Thymus (tissue), 14 donors: ENCODE measurements at places on chromosomes 16 and 17. TPM values are rescaled to one million over a fixed set of nuclear protein-coding genes. Genes with fewer than 3 reads are reported as not detected.

The ALOX12 gene
- under 0.01 TPM for total RNA-seq

DNA sequence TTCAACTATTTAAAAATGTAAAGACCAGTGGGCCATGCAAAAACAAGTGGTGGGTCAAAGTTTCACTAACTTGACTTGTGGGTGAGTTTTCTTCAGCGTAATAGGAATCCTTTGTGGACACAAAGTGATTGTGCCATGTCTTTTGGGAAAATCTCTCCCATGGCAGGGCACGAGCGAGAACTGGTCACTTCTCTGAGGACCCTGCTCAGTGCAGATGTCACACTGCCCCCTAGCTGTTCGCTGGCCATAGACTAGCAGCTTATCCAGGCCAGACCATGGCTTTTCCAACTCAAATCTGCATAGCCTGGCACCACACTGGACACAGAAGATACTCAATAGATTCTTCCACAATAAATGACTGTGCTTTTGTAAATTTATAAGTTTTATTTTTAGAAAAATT, 306.0 kb upstream of the CCL2 start:
- DNase-seq: no peak

- no peak for DNase-seq
Observed at GRCh38 chr17:40542558-40543411, 22.5 kb downstream of the CCR7 start.

The NOTUM gene
- total RNA-seq: 0.66 TPM

DNA sequence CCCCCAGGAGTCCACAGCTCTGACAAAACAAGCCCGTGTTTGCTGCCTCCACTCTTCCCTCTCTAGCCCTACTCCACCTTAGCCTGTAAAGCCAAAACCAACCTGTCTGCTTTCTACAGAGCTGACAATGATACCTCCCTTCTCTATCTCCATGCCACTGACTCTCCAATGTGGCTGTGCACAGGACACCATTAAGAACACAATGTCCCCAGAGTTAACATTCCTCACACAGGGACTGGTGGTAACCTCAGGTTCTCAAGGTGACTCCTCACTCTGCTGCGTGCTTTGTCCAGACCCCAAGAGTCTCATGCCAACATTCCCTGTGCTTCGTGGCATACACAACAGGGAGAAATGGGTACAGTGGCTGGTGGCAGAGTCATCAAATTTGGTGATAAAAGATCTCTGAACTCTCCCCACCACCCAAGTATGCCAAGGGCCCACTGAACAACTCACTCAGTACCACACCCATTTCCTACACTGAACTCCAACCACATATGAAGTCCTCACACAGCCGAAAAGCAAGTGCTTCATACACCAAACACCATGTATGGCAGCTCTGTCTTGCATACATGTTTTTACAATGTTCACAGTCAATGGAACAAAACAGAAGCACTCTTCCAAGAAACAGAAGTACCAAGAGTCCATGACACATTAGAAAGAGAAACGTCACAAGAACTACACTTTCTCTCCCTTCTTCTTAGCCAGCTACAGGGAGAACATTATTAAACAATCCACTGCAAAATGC, 21.1 kb downstream of the CSNK2A2 start:
- DNase-seq: no peak

The RNF167 gene
- 73.0 TPM for total RNA-seq

The ZPBP2 gene
- total RNA-seq: not detected

GRCh38 chr17:78589031-78589675, 12.0 kb upstream of the DNAH17 start:
- no peak for DNase-seq

The IGSF6 gene
- 10.7 TPM for total RNA-seq

- no peak for DNase-seq
Observed at GRCh38 chr16:85185303-85186100, 73.2 kb upstream of the CIBAR2 start.

DNA sequence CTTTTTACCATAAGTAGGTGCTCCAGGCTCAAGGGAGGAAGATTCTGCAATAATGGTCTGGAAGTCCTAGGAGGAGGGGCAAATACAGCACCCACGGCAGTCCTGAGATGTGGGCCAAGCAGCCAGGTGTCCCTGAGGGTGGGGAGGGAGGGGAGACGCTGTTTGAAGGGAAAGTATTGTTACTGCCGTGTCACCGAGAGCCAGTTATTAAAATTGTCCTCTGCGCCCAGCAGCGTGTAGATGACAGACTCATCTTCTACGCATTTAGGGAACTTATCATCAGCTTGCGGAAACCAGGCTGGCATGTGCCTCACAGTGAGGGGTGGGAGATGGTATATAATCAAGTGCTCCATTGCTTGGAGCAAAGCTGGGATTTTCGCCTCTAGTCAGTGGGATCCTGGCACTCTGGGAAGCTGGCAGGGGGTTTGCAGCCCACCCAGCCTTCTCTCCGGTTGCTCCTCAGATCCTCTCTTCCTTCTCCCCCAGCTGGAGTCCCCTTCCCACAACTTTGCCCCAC, 104.6 kb downstream of the OR1D5 start:
- no peak for DNase-seq

DNA sequence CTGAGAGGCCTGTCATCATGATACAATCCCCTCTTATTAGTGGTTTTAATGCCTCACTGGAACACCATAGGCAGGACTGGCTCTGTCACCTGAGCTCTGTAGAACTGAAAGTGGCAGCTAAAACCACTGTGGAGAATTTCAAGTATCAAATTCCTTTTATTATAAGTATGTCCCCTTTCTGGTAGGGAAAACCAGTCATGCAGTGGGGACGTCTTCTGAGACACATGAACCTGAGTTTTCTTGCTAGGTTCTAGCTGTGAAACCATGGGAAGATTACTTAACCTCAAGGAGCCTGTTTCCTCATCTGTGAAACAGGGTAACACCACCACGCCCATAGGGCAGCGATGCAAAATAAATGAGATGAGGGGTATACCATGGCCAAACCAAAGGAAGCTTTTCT, 4.7 kb downstream of the VAC14 start:
- DNase-seq: no peak

DNA sequence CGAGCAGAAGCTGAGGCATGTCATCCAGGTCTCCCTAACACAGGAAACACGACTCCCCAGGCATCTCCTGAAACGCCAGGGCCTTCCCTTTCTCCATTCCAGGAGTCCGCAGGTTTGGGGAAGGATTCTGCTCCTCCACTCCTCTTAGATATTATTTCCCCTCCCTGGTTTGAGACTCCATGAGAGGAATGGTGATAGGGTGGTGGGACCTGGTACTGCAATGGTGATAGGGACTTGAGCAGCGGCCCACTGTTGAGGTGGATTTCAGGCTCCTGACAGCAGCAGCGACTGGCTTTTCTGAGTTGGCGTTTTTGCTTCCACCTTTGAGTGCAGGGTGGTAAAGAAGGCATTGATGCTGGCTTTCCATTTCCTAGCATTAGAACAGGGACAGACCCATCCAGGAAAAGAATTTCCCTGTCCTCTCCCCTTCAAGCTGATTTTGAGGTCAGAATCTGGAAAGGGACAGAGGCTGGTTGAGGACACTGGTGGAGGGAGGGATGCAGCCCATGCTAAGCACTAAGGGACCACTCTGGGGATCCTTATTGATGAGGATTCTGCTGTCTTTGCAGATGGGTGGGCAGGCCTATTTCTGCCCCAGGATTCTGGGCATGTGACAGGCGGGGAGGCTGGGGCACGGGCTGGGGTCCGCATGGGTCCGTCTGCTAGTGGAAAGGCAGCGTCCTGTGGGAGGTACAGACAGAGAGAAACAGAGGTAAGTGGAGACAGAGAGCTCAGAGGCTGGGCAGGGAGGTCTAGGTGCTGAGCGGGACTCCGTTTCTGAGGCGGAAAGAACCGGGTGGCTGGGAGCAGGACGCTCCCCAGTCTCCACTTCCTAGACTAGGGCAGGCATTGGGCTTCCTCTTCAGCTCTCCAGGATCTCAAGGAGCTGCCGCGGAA, 1.3 kb upstream of the TBX4 start:
- no peak for DNase-seq

GRCh38 chr17:50614471-50615051, 20.1 kb upstream of the ABCC3 start:
- no peak for DNase-seq

GRCh38 chr16:13439766-13440165, 480.2 kb upstream of the ERCC4 start:
- DNase-seq: no peak

The KRTAP17-1 gene
- total RNA-seq: 0.09 TPM

DNA sequence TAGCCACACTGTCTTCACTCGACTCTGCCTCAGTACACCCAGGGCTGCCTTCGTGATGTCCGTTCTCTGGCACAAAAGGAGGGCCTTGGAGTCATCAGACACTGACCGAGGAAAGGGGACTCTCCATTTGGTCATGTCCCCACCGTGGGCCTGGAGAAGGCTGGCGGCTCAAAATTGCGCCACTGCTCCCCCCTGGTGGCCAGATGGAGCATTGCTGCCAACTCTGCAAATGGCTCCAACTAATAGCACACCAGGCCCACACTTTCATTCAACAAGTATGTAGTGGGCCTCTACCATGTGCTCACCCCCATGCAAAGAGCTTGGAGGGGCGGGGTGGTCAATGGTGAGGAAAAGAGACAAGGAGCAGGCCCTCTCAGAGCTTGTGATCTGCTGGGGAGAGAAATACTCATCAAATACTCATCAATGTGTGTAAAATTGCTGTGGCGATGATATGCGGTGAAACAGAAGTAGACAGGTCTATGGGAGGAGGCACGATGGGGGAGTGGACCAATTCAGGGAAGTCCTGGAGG, 5.2 kb upstream of the GRIN2C start:
- no peak for DNase-seq

GRCh38 chr17:82076785-82077591, 11.4 kb upstream of the DUS1L start:
- DNase-seq: no peak

- no peak for DNase-seq
Observed at GRCh38 chr16:56667581-56668571, at the start of gene MT1G. Gene MT1G (minus strand): TSS chr16:56668065. CDS start chr16:56667993, 72 bp downstream.

GRCh38 chr17:76535788-76536510, 1.6 kb downstream of the CYGB start:
- DNase-seq: no peak

The CHD3 gene
- total RNA-seq: 69.5 TPM

DNA sequence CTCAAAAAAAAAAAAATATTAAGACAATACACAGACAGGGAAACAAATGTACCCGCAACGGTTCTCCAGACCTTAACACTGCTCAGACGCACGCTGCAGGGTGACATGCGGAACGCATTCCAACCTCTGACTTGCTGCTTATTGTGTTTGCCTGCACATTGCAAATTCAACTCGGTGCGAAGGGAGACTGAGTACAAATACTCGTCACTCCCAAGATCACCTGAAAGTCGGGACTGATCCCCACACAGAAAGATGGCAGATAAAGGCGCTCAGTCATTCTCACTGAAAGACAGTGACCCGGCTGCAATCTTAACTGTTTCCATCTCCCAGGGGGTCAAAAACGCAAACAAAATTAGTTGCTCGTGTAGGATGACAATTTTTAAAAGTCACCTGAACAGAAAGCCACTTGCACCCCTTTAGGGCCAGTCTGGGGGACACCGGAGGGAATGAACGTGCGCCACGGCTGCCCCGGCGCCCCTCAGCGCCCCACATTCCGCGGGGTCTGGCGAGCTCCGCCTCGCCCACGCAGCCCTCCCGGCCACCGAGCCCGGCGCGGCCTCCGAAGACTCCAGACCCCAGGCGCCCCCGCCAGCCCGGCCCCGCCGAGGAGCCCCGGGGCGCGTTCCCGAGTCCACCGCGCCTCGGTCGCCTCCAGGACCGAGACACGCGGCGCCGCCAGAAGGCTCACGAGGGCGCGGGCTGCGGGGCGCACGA, 589 bp downstream of the CLCN7 start:
- DNase-seq: peak; percentile 22

The HEXIM2 gene
- total RNA-seq: 7.4 TPM

DNA sequence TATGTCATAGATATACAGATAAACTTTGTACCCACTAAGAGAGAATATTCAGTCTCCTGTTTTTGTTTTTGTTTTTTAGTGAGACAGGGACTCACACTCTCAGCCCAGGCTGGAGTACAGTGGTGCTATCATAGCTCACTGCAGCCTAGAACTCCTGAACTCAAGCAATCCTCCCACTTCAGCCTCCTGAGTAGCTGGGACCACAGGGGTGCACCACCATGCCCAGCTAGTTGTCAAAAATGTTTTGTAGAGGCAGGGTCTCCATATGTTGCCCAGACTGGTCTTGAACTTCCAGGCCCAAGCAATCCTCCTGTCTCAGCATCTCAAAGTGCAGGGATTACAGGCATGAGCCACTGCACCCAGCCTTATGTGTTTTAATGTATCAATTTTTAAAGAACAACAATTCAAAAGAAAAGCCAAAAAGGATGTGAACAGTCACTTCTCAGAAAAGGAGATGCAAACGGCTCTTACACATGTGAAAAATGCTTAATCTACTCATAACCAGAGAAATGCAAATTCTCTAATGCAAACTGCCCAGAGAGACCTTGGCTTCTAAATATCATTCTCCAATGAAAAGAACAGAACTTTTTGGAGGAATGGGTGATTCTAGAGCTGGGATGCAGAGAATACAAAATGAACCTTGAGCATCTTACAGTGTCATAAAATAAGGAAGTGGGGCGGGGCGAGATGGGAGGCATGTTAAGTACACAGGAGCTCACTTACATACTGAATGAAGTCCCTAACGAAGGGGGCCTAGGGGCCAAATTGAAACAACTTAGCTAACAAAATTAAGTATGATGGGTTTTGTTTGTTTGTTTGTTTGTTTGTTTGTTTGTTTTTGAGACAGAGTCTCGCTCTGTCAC, 7.3 kb upstream of the CMTM3 start:
- DNase-seq: no peak

DNA sequence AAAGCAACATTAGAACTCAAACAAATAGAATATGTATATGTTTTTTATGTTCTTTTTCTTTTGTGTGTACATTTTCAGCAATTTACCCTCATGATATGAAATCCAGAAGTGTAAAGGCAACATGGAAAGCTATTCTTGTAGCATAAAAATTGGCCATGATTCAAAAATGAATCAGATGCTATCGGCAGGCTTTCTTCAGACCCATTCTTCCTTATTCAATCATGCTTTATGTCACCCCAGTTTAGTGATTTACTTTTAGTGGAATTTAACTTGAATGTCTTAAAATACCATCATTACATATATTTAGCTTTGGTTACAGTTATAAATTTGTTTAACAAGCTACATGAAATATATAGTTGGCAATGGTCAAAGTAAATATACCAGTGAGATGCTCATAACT, 21.4 kb upstream of the SMIM36 start:
- DNase-seq: no peak

DNA sequence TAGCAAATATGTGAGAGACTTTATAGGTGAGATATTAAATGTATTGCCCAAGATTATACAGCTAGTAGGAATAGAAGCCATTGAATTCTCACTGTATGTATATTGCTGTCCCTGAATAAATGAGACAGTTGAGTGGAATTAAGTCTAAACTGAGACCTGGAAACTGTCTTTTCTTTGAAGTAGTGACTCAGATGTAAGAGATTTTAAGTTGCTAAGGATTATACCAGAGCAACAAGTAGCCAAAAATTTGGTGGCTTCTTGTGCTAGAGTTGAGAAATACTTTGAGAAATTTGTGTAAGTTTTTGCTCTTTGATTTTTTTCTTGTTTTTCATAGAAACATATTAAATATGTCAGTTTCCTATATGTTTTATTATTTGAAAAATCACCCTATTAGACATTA, 58.7 kb downstream of the TANC2 start:
- no peak for DNase-seq

The HIGD1B gene
- 1.8 TPM for total RNA-seq

GRCh38 chr16:67430977-67431774, at the start of gene HSD11B2:
Gene HSD11B2 (plus strand): TSS chr16:67431121. CDS start chr16:67431249, 128 bp downstream.
- no peak for DNase-seq
